Activated CD4-positive, alpha-beta T cell treated with anti-CD3 and anti-CD28 coated beads, Interleukin-2, amount 50 U/mL, for 4 hours (primary cell): ENCODE measurements at places on chromosomes 12 and 14.

- DNase-seq, result no peak
Observed at GRCh38 chr12:123715195-123715594, 3.0 kb downstream of the ATP6V0A2 start.

DNA sequence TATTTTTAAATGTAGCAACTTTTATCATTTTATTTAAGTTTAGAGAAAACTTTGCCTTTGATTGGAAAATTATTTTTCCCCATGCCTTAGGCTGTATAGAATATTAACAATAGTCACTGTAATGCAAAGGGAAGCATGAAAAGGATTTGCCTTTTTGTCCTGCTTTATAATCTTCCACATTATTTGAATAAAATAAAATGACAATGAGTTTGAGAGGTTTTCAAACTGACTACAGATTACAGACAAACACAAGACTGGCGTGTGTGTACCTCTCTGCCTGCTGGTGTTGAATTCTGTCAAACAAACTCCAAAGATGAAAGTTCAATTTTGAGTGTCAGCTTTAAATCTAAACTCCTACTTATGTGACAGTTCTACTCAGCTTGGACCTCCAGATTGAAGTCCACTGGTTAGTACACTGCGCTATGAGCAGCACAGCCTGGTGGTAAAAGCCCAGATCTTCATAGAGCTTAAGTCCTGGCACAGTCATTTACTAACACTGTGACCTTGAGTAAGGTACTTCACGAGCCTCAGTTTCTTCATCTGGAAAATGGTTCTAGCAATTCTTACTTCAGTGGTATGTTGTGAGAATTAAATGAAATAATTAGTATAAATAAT, 98.3 kb upstream of the CPNE8 start:
- DNase-seq, result no peak

- DNase-seq, result no peak
Observed at GRCh38 chr12:106022568-106023012, 116.2 kb downstream of the NUAK1 start.

DNA sequence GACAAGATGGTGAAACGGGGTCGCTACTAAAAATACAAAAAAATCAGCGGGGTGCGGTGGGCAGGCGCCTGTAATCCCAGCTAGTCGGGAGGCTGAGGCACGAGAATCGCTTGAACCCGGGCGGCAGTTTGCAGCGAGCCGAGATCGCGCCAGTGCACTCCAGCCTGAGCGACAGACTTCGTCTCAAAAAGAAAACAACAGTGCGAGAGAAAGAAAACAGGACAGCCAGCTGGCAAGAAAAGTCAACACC, 633 bp upstream of the RNU4-2 start:
- no peak for DNase-seq

DNA sequence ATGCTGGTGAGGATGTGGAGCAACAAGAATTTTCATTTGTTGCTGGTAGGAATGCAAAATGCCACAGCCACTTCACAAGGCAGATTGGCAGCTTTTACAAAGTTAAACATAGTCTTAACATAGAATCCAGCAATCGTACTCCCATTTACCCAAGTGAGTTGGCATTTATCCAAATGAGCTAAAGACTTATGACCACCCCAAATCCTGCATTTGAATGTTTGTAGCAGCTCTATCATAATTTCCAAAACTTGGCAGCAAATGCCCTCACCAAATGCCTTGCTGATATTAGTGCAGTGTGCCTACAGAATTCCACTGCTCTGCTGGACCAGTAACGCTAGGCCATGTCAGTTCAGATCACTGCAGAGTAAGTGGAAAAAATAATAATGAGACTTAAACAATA, 120.7 kb upstream of the AMIGO2 start:
- DNase-seq, result no peak

- DNase-seq, result no peak
Observed at GRCh38 chr12:125203145-125203765, 138.0 kb downstream of the AACS start.

- no peak for DNase-seq
Observed at GRCh38 chr14:81269100-81269978, 48.6 kb upstream of the GTF2A1 start.

DNA sequence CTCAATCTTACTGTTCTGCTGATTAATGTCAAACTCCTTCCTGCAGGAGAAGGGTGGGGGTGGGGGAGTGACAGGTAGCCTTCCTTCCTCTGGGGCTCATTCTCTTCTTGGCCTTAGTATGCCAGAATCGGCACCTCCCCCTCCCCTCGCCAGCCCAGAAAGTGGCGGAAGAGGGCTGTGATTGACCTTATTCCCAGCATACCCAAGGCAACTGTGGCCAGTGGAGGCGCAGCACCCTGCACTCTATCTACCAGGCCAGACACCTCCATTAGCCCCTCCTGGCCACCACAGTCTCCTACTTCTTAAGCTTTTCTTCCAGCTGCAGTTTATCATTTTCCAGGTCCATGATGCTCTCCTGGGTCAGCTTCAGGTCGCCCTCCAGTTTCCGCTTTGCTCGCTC, 15.5 kb downstream of the MYH6 start:
- no peak for DNase-seq
